ENCODE measurements at places on chromosomes 2 and 18.

- peak; percentile 95 for DNase-seq
Observed at GRCh38 chr18:79395761-79396404, at the start of gene NFATC1. TSS of gene NFATC1 (plus strand) at chr18:79395930. CDS start at chr18:79396225, 295 bp downstream.

- DNase-seq: no peak
Observed at GRCh38 chr2:112304298-112304941, 29.0 kb downstream of the ZC3H6 start.

GRCh38 chr2:29966266-29966665 lies 44.9 kb upstream of the ALK start:
- no peak for DNase-seq

DNA sequence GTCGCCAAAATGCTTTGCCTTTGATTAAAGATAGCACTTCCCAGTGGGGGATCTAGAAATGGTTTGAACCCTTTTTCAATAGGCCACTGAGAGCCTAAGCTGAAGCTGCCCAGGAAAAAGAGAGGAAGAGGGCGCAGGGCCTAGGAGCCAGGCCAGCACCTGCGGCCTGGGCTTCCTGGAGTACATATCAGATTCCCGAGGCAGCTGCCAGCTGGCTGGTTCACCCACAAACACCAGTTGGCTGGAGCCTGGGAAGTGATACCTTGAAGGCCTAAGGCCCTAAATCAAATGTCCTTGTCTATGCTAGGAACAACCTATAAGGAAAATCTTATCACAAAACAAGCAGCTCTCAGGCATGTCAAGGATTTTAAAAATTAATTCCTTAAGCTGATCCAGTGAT lies 37.1 kb downstream of the ANKRD44 start:
- no peak for DNase-seq

DNA sequence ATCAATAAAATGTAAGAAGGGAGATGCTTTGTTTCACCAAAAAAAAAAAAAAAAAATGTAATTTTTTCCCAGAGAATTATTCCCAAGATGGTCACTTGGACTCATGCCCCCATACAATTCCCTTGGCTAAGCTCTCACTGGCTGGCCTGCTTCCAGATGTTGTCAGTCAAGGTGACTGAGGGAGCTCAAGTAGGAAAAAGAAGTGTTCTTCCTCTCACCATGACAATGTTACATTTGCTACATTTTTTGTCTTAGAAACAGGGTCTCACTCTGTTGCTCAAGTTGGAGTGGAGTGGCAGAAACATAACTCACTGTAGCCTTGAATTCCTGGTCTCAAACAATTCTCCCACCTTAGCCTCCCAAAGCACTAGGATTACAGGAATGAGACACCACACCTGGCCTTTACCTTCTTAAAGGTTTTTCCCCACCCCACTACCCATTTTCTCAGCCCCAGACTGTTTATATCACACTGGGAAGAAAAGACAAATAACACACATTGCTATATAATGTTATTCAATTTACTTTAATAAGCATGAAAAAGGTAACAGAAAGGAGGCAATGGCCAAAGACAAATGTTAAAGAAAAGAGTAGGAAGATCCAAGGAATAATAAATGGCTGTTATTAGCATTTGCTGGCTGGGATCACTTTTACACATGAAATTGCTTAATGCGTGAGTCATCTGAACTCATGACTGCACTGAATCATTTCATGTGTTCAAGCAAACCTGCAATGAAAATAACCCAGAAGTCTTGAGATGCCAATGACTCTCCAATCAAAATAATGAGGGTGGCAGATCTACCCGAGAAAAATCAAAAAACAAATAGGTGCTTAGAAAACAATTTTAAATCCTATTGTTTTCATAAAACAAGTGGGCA lies 45.2 kb downstream of the ACVR1 start:
- no peak for DNase-seq

DNA sequence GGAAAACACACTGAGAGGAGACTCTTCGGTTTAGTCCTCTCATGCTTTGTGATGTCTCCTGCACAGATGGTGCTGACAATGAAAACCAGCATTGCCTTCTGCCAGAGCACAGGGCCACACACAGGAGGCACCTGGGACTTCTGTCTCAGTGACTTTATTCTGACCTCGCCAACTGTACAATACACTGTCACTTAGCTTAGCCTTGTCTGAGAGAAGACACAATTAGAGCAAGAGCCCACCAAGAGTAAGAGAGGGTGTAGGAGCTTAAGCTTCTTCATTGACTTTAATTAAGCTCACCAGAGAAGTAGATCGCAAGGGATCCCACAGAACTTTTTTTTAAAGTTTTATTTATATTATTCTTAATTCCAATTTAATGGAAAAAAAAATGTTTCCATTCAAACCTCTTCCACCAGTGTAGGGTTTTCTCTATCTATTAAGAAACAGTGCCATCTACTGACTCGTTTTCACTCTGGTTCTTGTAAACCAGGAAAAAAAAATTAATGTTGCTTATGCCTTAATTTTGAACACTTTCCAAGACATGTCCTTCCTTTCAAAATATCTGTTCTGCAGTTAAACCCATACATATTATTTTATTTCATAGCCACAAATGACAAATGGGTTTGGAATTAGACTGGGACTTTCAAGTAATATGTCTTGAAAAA lies 42.4 kb upstream of the DDX18 start:
- DNase-seq: no peak

GRCh38 chr18:9613550-9614400 lies 584 bp downstream of the PPP4R1 start:
- peak; percentile 81 for DNase-seq

DNA sequence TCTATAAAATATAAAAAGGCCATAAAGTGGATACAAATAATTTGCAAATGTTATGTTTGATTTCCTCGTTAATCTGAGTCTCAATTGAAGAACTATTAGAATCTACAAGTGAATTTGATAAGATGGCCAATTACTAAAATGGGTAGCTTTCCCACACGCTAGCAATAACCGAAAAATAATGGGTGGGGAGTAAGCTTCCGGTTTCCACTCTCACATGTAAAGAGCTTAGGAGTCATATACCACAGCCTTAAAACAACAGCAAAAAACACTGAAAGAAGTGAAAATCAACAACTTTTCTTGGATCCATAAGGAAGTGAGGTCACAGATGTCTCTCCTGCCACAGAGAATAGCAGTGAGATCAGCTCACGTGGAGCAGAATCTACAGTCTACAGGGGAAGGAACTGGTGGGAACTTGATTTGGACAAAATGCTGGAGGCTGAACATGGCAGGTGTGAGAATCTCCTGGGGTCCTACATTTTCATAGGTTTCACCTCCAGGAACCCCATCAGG lies 18.6 kb downstream of the THAP4 start:
- no peak for DNase-seq

DNA sequence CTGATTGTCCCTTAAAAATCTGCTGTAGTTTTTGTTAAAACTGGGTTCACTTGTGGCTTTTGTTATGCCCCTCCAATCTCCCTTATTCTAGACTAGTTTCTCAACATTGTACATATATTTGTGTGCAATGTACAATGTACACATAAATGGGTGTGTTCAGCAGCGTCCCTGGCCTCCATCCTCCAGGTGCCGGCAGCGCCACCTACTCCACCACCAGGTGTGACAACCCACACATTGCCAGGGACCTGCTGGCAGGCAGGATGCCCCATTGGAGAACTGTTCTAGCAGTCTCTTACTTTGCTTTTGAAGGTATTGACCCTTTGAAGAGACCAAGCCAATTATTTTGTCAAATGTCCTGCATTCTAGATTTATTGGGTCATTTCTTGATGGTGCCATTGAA lies 75.4 kb downstream of the SH3RF3 start:
- no peak for DNase-seq

- DNase-seq: peak; percentile 74
Observed at GRCh38 chr2:26245231-26245732, 543 bp downstream of the HADHB start.

DNA sequence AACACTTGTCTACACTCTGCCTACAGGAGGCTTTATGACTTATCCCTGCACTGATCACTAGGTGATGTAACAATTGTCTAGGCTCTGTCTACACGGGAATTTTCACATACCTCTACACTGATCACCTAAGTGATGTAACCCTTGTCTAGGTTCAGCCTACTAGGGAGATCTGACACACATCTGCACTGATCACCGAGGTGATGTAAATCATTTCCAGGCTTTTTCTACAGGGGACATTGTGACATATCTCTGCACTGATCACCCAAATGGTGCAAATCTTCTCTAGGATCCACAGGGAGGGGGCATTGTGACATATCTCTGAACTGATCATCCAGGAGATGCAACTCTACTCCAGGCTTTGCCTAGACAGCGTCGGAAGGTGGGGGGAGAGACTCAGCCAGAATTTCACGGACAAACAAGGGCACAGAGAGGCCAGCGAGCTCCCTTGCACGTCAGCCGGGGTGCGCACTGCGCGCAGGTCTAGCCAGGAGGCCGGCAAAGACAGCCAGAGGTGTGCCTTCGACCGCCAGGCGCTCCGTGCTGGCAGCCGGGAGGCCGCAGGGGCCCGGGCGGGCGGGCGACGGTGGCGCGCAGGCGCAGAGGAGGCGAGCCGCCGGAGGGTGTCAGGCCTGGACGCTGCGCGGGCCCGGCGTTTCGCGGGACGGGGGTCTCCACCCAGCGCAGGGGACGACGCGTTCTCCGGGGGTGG lies 46.9 kb upstream of the USP14 start:
- no peak for DNase-seq

DNA sequence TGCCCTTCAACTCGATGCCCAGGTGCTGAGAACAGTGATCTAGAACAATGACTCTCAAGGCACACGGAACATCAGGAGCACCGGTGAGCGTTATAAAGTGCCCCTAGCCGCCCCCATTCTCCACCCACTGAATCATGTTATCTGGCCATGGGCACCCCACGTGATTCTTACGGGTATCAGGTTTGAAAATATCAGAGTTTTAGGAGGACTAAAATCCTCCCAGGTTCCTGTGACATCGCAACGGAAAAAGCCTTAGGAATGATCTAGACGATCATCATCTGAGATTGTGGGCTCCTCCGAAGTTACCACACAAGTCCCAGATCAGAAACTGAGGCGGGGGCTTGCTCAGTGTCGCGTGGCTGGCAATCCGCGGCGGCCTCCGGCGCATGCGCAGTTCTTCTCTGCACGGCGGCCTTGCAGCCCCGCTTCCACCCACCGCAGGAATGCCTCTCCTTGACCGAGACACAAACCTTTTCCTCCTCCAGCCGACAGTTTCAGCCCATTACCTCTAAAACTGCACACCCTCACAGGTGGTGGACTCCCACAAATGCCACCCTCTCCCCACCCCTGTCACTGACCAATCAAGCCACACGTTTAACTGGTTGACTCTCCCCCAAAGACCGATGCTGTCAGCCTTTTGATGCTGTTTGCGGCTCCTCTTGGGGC lies 5.8 kb upstream of the MRPL33 start:
- DNase-seq: no peak

DNA sequence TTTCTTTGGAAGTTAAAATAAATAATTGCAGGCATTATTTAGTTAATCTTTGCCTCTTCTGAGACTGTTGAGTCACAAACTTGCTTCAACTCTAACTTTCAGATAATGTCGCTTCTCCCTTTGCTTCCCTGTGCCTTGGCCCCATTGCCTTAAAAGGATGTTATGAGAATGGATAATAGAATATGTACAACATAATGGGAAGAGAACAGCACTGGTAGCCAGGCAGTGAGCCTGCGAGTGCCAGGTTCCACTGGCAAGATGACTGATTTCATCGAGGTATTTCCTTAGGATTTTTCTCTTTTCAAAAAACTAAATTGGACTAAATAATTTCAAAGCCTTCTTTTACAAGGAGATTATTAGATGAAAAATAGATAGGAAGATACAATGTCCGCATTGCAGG lies 420.9 kb downstream of the TGIF1 start:
- DNase-seq: no peak

DNA sequence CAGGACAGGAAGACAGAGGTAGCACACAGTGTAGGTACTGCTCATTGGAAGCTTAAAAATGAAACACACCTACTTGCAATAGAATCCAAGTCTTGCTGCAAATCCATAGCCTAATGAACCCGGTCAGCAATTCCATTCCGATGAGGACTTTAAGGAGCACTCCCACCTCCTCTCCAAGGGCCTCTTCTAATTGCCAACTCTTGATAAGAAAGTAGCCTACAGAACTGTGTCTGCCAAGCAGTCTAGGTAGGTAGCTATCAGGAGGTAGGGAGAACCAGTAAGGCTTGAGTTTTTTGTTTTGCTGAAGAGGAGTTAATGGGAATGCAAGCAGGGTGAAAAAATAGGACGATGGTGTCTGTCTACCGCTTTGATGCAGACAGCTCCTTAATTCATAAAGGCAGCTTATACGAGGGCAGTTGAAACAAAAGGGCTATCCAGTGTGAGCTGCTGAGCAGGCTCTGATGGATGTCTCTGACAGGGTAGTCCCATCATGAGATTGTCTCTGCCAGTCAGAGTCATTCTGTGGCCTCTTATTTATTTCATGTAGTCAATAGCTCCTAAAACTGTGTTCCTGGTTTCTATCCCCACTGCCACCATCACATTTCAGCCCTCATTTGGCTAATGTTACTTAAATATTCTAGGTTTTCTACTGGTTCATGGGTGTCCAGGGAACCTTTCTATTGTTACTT lies 155.6 kb upstream of the DNMT3A start:
- no peak for DNase-seq

DNA sequence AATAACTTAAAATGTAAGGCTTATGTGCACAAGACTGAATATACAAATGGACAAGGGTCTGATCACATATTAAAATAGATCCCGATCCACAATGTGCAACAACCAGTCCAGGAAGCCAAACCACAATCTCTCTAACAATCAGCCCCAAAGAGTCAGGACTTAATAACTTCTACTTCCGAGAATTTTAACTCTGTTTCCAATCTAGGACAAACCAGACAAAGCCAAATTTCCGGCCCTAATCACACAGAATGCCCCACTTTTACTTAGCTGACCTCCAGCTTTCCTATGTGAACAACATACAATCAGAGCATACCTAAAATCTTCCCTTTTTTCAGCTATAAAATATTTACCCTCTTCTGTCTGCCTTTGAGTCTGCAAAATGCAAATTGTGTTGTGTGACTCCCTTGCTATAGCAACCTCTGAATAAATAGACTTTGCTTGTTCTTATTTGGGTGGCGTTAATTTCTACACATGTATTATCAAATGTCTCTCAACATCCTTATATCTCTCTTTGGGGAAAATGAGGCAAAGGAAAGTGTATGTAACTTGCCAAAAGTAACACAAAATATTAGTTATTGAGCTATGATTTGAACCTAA lies 381.9 kb upstream of the MC4R start:
- DNase-seq: no peak

GRCh38 chr2:43729491-43730174 lies 44.2 kb upstream of the DYNC2LI1 start:
- no peak for DNase-seq

DNA sequence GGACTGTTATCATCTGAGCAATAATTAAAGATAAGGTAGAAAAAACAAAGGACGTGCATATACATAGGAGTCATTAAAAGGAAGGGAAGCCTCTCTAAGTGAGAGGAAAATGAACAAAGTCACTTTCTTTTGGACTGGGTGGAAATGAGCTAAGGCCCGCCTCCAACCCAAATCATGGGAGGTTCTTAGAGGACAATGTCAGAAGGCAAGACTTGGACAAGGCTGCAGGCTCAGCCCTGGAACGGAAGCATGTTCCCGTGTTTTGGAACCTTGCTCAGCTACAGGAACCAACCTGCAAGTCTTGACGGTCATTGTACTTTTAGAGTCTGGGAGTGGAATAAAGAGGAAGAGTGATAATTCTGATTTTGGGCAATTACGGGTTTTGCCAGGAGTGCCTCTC lies 59.4 kb upstream of the EPB41L3 start:
- no peak for DNase-seq
